Iris pigment epithelial cell (primary cell): ENCODE measurements at places on chromosomes 11 and 22.
A peak's percentile ranks its signal among the peaks of the same experiment; 100 is the strongest.

DNA sequence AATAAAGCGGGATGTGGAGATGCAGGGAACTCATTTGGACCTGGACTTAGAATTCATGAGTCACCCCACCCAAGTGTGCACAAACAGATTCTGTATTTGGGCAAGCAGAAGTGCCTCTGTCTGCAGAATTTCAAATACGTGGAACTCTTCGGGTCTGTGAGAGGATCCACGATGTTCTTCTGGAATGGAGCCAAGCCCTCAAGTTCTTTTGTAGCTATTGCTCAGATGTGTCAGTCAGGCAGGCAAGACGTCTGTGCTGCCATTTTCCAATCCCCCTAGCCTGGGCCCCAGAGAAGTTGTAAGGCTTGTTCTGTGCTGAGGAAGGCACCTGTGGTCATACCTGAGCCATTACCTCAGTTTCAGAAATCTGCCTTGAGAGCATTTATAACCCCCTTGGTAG, 132.8 kb upstream of the RASSF10 start:
- peak; percentile 27 for DNase-seq

DNA sequence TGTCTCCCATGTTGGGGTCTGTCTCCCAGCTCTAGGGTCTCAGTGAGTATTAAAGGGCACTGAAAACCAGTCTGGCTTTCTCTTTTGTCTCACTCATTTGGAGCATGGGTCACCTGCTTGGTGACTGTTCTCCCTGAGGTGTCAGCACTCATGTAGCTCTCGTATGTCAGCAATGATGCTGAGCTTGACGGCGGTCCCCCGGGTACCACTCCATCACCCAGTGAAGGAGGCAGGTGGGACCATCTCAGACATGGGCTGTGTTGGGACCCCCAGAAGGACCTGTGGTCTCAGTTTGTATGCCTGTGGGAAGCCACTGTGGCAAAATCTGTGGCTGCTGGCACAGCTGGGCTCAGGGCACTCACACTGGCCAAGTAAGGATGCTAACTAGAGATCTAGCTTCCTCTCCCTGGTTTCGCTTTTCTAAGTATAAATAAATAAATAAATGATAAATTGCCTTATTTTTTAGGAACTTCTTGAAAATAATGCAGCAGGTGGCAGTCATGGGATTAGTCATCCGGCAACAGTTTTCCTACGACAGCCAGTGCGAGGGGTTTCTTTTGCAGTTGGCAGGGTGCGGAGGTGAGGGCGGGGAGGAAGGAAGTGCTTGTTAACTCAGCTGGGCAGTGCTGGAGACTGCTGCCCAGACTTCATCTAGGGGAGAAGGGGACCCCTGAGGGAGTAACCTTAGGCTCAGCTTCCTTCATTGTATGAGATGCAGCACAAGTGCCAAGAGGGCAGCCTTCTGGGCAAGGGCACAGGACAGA, 48.8 kb downstream of the OSBP2 start:
- DNase-seq, result no peak

- DNase-seq, result no peak
These were observed 2.3 kb downstream of the EHBP1L1 start for GRCh38 chr11:65578134-65578533.

DNA sequence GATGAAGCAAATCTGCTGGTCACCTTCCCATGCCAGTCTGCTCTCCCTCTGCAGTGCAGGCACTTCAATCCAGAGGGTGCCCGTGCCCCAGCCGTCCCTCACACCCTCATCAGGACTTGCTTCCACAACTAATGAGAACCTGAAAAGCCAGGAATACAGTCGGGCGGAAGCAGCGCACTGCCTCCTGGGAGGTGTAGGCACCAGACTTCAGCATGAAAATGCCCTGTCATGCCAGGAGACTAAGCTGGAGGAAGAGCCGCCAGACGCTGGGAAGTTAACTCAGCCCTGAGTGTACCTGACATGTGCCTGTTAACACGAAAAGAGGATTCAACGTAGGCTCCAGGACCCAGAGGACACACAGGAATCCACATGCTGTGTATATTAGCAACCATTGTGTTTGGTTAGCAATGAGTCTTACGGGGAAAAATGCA, 40.1 kb upstream of the FLI1 start:
- peak; percentile 47 for DNase-seq
